ENCODE measurements at places on chromosomes 3 and 15.

DNA sequence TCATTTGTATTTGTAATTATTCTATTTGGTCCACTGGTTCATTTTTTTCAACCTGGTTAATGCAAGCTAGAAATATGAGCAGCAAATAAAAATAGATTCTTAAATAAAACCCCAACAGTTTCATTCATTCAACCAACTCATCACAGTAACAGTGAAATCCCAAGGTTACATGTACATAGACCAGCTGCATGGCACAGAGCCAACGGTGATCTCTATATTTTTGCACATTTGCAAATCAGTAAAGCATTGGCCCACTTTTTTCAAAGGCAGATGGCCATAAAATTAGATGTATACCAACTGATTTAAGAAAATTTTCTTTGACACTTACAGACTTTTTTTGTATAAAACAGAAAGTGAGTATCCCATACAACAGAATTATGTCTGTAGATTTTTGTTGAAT, 49.3 kb downstream of the STRIT1 start:
- DNase-seq = no peak

GRCh38 chr3:95333826-95334225, 1271.0 kb downstream of the NSUN3 start:
- DNase-seq = no peak

DNA sequence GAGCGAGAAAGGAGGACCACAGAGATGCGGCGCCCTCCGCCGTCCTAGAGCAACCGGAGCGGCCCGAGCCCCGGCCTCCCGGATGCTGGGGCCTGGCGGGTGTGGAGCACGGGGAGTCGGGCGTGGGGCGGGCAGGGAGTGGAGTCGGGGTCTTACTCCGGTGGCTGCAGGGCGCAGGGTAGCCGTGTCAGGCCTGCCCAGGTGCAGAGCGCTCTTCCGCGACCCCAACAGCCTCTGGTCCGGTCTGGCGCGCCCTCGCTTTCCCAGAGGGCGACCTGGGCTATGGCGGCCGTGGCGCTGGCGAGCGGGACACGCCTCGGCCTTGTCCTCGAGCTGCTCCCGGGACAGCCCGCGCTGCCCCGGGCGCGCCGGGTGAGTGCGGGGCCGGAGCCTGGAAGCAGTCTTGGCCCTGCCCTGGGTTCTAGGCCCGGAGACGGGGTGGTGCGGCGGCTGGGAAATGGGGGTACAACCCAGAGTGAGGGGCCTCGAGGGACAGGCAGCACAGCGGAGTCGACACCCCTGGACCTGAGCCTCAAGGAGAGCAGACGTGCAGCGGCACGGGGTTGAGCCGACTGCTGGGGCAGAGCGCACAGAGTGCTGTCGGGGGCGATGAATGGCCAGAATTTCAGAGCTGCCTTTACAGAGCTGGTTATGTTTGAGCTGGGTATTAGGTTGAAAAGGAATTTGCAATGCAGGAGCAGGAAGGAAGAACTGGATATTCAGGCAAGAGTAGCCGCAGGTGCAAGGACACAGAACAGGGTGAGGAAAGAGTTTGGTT, at the start of gene ZNF662:
TSS of gene ZNF662 (plus strand) at position 73 of the 778 bp plus-strand sequence. CDS start 1,973 bp downstream, outside the sequence.
- DNase-seq = no peak

DNA sequence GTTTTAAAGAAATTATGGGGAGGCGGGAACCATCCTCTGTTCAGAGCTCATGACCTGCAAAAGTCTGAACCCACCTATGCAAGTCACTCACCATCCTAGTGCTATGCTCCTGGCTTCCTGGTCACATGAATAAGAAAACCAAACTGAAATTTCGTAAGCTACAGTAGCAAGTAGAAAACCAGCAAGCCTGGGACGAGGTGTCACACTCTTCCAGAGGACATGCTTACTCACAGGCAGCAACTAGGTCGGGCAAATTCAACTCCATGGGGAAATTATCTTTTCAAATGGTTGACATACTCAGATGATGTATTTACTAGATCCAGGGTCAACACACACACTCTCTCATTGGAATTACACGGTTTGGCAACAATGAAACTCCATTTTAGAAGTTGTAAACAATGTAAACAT, 31.3 kb downstream of the LDHAL6B start:
- peak; percentile 60 for DNase-seq

DNA sequence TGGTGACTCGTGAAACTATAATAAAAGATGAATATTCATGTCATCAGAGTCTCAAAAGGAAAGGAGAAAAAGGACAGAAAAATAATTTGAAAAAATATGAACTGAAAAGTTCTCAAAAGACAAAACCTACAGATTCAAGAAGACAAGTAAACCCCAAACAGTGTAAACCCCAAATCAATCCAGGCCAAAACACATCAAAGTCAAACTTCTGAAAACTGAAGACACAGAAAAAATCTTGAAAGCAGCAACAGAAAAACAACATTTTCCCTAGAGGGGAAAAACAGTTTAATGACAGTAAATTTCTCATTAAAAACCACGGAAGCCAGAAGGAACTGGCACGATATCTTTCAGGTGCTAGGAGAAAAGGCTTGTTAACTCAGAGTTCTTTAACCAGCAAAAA, 143.8 kb downstream of the PEAK1 start:
- no peak for DNase-seq

GRCh38 chr3:136639069-136639468, 113.1 kb downstream of the STAG1 start:
- no peak for DNase-seq

GRCh38 chr3:85912980-85913379, 954.2 kb downstream of the CADM2 start:
- DNase-seq = no peak

DNA sequence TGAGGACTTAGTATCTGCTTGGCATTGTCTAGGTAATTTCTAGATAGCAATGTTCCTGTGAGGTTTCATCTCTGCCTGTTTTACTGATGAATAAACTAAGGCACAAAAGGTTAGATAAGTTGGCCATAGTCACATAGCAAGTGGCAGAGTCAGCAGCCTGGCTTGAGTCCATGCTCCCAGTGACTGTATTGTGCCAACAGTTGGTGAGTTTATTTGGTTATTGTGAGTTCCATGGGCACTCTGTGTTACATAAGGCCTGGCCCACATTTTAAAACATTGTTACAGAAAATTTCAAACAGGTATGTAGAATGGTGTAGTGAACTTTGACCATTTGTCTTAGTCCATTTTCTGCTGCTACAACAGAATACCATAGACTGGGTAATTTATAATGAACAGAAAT, 15.2 kb downstream of the MCM2 start:
- DNase-seq = no peak

DNA sequence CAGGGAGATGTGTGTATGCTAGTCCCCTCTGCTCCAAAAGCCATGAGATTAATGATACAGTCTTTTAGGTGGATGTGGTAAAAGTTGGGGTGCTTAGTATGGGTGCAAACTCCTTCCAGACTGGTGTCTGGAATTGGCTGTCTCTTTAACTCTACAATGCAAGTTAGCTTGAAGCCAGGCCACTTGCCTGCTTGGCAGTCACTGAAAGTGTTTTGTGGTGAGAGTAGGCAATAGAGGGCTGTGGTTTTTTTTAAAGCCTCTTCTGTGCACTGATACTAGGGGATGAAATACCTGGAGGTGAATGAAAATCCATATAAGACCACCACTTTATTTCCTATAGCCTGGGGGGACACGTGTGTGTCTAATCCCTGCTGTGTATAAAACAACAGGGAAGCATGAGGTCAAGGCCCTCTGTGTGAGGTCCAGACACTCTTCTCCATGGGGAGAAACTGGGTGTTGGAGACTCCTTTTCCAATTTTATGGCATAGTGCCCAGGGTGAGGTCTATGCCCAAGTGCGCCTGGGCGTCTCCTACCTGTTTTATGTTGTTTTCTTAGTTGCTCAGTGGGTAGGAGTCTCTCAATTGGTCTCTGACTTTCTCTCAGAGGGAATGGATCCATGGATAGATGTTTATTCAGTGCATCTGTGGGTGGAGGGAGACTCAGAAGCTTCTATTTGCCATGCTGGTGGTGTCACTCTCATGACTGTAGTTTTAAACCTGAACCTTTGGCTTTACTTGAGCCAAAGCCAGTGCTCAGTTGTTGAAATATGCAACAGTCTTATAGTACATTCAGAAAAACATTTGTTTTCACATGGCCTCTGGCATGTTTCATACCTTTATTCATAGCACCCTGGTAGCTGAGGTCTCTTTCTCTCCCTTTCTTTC, 327.8 kb upstream of the ATP11B start:
- no peak for DNase-seq

- DNase-seq = no peak
Measured at GRCh38 chr15:35616498-35617271, 70.7 kb upstream of the DPH6 start.

DNA sequence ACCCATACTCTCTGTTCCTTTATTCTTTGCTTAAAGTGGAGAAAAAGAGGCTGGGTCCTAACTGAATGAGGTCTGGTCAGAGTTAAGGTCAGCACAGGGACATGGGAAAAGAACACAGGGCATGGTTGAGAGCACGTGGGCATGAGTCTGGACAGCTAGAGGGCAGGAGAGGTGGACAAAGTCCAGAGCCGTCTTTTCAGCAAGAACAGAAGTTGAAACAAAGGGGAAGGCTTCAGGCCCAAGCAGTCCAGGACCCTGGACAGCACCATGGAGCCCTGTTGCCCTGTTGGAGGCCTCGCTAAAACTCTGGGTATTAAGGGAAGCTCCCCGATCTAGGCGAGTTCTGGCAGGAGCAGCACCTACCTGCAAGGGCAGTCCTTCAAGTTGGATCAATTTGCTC, 50.7 kb downstream of the XYLB start:
- DNase-seq = no peak

DNA sequence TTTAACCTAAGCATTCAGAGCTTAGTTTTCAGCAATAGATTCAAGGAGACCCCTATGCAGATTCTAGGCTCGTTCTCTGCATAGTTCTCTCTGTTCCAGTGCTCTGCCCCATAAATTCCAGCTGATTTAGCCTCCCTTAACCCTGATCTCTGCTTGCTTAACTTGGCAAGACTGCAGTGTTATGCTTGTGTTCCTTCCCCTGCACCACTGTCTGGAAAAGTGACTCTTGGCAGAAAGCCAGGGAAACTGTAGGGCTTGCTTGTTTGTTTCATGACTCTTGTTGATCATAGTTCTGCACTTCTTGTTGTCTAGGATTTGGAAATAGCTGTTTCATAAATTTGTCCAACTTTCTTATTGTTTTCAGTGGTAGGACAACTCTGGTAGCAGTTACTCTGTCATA, 40.1 kb downstream of the ANAPC13 start:
- no peak for DNase-seq

DNA sequence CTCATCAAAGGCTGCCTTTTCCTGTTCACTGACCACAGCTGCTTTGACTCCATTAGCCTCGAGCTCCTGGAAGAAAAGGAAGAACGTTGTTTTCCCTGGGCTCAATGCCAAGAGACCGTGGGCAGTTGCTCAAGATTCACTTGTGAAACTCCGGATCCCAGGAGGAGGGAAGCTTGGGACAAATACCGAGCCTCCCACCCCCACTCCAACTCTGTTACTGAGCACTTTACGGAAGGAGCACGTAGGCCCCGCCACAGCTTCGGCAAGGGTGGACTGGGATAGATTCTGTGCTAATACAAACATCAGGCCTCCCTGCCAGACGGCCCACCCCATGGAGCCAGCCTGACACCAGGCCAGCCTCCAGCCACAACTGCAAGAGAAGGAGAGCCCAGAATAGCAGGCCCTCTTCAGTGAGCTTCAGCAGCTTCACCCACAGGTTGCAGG, 10.8 kb upstream of the FANCD2 start:
- DNase-seq = no peak

- no peak for DNase-seq
Measured at GRCh38 chr3:50190936-50191660, at the start of gene GNAT1. Gene GNAT1, plus strand, starts transcription at chr3:50191610. Its CDS starts 116 bp downstream, at chr3:50191726.

- DNase-seq = no peak
Measured at GRCh38 chr3:181329024-181329423, 339.5 kb upstream of the DNAJC19 start.

- no peak for DNase-seq
Measured at GRCh38 chr3:50474717-50475116, 28.7 kb downstream of the CACNA2D2 start.

DNA sequence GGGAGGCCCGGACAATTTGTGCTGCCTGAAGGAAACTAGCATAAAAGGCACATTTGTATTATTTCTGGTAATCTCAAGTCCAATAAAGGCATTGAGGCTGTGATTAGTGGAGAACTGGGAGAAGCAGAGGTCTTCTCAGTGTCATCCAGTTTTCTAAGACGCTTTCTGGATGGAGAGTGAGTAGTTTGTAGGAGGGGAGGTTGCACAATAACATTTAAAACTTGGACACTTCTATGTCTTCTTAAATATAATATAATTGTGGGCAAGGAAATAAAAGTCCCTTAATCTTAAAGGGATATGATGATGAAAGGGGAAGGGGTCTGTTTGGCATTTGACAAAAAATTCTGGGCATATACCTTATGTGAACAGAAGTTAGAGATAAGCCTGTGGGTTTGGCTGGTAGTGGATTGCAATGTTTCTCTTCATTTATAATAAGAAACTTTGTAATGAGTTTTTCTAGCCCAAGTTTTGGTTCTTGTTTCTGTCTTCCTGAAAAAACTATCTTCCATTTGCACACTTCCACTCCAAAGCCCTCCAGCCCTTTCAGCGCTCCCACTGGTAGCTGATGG, 291.6 kb upstream of the TGFBR2 start:
- no peak for DNase-seq

DNA sequence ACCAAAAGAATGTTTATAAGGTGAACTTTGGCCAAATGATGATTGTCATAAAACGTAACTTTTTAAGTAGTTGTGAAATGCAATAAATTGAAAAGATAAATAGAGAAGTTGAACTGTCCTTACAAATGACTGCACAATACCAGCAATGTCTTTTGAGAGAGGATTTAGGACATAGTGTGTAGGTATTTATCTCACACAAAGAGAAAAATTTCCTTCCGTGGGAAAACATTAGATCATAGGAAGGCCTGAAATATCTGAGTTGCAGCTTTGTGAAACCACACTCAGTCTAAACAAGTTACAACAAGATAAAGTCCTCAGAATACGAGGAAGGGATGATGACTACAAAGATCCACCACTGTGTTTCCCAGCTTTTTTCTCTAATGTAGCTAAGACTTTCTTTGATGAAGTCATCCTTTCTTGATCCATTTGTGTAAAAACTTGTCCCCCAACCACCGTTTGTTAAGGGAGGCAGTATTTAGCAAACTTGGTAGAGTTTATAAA, 16.0 kb downstream of the ROBO2 start:
- DNase-seq = no peak

DNA sequence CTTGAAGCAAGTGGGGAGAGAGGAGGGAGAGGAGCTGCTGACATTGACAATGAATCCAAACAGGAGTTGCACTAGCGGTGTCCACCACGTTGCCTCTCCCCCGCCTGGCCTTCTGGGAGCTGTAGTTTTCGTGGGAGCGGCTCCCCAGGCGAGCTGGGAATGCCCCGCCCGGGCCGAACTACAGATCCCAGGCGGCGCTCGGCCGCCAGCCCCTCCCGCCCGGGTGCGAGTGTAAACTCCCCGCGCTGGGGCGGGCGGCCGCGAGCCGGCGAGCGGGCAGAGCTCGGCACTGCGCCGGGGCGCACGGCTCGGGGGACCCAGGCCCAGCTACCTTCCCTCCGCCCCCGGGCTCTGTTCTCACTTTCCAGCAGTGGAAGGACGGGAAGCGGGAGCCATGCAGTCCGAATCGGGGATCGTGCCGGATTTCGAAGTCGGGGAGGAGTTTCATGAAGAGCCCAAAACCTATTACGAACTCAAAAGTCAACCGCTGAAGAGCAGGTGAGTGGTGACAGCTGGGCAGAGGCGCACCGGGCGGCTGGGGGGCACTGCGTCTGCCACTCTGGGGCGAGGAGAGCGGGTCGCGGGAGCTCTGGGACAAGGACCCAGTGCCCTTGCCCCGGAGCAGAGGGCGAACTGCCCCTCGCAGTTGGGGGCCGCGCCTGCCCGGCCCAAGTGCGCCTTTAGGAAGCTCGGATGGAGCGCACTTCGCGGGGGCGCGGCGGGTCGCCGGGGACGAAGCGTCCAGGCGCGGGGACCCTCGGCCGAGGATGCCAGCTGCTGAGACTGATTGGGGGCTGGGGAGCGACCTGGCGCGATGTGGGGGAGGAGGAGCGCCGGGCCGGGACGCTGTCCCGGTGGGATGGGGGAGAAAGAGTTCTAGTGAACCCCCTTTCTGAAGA, at the start of gene MITF:
TSS of gene MITF (plus strand) at position 261 of the 899 bp plus-strand sequence. CDS start at position 395, 134 bp downstream.
- DNase-seq = peak; percentile 25

Measured in GM12864 (cell line).